ENCODE measurements at places on chromosomes 4 and X.

DNA sequence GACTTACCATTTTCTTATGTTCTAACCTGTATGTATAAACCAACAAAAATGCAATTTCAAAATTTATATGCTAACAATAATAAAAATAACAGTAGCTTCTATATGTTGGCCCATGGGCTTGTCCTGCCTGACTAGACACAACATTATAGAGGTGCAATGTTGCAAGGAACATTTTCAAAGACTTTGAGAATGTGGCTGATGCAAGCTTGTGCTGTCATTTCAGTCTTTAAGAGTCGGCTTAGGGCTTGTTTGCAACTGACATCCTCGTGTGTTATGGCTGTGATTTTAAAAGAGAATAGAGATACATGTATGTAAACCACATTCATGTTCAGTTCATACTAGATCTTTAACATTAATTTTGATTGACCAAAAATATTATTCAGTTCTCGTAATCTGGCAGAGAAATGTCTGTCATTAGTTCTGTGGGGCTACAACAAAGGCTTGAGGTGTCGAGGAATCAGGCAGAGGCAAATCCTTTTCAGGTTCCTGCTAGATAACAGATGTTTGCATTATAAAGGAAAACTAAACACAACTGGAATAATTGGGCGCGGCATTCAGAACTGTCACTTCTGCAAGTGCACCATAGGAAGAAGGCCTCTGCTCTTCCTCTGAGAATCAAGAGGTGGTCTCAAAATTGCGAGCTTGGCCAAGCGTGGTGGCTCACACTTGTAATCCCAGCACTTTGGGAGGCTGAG, 13.1 kb downstream of the TMSB4X start:
- no peak for DNase-seq

- no peak for DNase-seq
These were observed 114.0 kb upstream of the FRG1 start for GRCh38 chr4:189826657-189827056.

DNA sequence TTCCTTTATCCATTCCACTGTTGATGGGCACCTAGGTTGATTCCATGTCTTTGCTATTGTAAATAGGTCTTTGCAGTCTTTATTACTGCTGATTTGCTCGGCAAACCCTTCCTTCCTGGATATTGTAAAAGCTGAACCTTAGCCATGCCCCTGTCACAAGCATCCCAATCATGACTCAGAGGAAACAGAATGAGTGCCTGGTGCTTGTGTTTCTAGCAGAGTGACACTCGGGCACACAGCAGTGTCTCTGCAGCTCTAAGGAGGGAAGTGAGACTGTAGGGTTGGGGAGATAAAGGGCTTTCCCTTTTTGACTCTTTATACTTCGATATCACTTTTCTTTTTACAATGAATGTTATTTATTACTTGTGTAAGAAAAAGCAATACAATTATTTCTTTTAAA, 83.3 kb downstream of the AKAP4 start:
- no peak for DNase-seq

- DNase-seq = no peak
These were observed 18.8 kb upstream of the GTPBP6 start for GRCh38 chrX:337331-337831.

DNA sequence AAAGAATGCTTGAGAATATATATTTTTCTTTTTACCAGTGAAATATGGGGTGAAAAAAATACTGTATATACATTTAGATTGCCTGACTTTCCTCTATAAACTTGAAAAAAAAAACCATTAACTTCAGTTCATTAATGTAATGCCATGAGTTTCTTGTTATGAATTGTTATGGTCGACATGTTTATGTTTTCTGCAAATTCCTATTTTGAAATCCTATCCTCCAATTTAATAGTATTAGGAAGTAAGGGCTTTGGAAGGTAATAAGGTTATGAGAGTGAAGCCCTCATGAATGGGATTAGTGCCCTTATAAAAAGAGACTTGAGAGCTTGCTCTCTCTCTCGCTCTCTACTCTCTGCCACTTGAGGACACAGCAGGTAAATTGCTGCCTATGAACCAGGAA, 211.4 kb downstream of the LDB2 start:
- DNase-seq = no peak

- DNase-seq = no peak
These were observed 7.9 kb upstream of the ATRX start for GRCh38 chrX:77793946-77794345.

DNA sequence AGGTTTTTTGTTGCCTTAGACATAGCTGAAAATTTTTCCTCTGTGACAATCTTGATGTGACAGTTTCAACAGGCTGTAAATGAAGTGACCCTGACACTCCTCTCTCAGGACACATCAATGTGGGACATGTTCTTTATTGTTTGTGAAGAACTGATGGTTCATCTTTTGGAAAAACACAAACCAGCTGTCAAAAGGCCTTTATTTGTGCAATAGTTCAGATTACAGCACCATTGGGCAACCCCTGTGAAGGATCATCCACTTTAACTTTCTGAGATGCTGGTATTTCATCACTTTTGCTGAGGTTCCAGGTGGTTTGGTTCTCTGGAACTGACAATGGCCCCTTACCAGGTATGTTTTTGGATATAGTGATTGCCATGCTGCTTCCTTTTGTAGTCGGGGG, 40.3 kb downstream of the OSTC start:
- DNase-seq = no peak

DNA sequence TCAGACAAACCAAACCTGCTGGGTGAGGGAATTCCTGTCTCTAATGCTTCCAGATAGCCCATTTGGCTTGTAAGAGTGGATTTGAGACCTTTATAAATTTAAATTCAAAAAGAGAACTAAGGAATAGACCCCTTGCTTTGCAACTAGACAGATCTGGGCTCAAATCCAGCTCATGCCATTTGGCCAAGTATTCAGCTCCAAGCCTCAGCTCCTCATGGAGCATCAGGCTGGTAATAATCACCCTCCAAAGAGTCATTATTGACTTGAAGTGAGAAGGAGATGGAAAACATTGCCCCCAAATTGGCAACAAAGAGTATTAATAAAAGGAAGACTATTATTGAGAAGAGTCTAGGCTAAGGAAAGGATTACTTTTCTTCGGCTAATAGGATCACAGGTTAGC, 134.7 kb downstream of the PDE5A start:
- no peak for DNase-seq

DNA sequence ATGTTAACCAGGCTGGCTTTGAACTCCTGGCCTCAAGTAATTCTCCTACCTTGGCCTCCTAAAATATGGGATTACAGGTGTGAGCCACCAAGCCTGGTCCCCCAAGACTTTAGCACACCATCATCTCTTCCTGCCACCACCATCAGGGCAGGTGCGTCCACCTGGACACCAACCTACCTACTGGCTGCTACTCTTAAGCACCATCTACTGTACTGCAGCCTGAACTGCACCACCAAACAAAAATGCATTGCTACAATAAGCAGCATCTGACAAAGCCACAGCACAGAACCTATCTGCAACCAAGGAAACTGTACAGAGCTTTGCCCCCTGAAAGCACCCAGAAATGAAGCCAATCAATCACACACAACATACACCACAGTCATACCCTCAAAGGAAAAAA, 139.7 kb downstream of the EFHC2 start:
- DNase-seq = no peak

DNA sequence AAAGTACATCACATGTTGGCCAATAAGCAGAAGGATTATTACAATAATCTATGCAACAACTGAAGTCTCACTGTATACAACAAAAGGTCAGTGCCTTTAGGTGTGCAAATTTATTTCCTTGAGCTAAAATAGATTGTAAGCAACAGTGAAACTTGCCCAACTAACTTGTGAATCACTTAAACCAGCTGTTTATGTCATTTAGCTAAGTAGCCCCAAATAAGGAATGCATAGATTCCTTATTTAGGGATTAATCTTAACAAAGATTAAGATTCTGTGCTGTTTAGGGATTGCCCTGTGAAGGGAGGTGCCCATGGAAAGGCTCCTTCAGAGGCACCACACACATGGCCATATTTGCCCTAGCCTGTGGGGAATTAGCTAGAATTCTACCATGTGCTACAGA, 168.6 kb downstream of the MAML3 start:
- DNase-seq = no peak

GRCh38 chr4:147340591-147341120, 140.2 kb upstream of the EDNRA start:
- no peak for DNase-seq

GRCh38 chrX:153755136-153755535, 8.9 kb upstream of the PLXNB3 start:
- no peak for DNase-seq

DNA sequence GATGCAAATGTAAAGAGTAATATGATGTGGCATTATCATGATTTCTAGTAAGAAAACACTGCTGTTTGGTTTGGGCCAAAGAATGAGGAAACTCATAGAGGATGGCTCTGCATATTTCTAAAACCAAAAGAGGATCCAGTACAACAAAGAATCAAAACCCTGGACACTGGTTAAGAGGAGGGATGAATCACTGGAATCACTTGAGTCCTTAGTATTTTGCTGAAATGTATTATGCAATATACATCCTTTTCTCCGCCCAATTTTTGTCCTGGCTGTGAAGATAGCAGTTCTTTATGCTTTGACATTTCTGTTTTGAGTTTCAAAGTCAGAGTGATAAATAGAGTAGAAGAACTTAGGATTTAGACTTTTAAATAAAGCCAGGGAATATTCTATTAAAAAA, 345.9 kb downstream of the PACRGL start:
- no peak for DNase-seq

DNA sequence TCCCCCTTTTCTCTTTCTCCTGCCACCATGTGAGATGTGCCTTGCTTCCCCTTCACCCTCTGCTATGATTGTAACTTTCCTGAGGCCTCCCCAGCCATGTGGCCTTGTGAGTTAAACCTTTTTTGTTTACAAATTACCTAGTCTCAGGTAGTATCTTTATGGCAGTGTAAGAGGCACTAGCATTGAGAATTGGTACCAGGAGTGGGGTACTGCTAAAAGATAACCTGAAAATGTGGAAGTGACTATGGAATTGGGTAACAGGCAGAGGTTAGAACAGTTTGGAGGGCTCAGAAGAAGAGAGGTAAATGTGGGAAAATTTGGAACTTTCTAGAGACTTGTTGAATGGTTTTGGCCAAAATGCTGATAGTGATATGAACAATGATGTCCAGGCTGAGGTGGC, 182.0 kb downstream of the CHM start:
- DNase-seq = no peak

GRCh38 chr4:140296335-140297220, 76.9 kb upstream of the SCOC start:
- DNase-seq = no peak

DNA sequence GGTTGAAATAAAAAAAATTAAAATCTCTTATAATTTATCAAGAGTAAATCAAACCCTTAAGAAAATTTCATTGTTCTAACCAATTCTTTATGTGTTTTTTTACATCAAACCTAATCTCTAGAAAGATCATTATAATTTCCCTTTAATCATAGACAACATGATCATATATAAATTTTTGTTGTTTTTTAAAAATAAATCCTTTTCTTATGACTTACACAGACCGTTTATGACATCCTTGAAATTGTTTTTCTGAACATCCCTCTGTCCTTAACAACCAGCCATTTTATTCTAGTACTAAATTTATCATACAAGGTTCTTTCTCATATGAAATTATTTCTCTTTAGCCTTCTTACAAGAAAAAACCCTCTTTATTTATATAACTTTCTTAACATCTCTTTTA, 62.7 kb upstream of the GABRE start:
- no peak for DNase-seq

DNA sequence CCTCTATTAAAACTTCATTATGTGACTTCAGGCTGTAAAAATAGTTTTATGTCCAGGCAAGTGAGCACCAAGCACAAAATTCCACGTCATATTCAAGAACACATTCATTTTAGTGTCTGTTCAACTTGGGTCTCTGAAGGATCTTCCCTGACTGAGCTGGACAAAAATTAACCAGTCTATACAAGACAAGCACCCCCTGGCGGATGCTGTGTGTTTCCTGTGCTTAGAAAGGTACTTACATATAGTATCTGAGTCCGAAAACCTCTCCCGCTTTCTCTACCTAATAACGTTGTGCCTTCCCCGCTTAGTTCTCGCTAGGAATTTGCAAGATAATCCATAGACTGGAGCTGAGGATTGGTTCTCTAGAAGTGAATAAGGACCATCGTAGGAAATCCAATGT, 2214.5 kb upstream of the TENM3 start:
- no peak for DNase-seq

DNA sequence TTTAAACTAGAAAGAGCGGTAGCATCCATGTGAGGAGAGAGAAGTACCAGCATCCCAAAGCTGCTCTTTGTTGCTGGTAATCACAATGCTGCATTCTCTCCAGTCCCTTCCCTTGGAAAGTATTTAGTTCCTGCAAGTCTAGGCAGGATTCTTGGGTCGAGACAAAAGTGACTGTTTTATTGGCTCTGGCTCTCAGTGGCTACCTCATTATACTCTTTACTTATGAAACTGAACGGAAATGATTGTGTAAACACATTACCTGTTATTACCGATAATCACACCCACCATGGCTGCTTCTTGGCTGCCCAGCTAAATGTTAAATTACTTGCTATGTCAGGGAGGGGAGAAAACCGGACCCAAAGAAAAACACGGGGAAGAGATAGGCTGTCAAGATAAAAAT, 26.2 kb downstream of the ATXN3L start:
- DNase-seq = no peak

DNA sequence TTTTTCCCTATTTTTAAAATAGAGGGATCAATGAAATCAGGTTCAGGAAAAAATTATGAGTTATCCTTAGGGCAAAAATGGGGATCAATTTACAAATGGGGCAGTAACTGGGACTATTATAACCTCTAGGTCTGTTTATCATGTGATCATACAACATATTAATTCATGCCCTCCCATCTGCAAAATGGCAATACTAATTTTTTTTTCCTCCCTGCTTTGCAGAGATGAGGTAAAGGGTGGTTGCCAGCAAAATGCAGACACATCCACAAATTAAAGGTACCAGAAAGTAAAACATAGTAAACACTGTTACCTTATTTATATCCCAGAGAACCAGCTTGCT, 467 bp downstream of the HSD17B11 start:
- no peak for DNase-seq

- DNase-seq = no peak
These were observed 436.3 kb downstream of the KLHL13 start for GRCh38 chrX:117680286-117680685.

DNA sequence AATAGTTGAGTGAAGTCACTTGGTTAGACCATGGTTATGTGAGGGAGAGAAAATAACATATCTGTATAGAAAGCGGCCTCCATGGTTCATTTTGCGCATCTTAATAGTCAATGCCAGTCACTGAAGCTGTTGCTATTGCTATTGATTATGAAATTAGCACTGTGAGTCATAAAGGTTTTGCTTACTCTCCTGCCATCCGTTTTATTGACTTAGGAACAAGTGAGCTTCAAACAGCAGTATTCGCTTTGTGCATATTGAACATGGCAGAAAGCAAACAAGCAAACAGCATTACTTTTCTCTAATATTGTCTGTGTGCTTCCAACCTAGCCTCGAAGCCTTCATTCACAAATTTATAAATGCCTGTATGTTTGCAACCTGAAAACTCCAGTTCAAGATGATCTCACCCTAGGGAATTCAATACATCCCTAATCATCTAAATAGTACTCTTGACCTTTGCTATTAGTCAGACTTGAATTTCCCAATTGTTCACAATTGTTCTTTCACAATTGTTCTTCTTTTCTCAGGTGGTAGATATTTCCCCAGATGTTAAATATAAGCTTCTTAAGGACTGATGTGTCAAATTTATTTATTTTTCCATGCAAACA, 55.9 kb upstream of the GABRA2 start:
- no peak for DNase-seq

- no peak for DNase-seq
These were observed 59.1 kb upstream of the GRPEL1 start for GRCh38 chr4:7126981-7127380.

All from GM12892 (cell line).